ENCODE measurements at places on chromosomes 7 and 10.

DNA sequence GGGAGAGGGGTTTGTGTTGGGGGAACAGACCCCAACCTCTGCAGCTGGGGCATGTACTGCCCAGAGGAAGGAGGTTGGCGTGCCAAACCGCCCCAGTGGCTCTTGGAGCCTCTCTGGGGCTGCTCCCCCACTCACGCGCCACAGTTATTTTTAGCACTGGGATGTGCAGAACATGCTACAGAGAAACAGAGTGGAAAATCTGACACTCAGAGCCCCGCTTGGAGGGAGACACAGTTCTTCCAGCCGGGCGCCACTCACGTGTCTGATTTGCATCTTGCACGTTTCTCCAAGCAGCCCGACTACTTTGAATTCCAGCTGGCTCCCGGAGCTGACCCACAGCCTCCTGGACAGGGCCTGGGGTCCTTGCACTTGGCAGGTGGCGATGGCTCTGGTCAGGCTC, 182.0 kb downstream of the RPS24 start:
- peak; percentile 88 for DNase-seq

DNA sequence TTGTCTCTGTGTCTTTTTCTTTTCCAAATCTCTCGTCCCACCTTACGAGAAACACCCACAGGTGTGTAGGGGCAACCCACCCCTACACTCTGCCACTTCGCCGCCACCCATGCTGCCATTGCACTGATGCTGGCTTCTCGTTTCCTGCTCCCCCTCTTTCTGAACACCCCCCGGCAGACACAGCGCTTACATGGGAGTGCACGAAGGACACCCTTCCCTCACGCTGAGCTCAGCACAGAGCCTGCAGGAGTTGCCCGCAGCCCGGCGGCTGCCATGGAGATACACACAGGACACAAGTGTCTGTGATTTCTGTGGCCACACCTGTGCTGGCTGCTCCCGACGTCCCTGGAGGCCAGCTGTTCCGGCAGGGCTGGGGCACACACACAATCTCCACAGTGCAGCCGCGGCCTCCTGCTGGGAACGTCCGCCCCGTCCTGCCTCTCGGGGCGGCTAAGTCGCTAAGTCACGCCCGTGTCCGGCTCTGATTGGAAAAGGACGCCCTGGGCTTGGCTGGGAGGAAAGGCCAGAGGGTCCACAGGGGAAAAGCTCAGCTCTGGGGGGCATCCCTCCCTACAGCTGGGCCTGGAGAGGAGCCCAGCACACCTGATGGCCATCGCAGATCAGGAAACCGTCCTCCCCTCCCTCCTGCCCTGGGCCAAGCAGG, 349.8 kb downstream of the PTPRN2 start:
- no peak for DNase-seq

DNA sequence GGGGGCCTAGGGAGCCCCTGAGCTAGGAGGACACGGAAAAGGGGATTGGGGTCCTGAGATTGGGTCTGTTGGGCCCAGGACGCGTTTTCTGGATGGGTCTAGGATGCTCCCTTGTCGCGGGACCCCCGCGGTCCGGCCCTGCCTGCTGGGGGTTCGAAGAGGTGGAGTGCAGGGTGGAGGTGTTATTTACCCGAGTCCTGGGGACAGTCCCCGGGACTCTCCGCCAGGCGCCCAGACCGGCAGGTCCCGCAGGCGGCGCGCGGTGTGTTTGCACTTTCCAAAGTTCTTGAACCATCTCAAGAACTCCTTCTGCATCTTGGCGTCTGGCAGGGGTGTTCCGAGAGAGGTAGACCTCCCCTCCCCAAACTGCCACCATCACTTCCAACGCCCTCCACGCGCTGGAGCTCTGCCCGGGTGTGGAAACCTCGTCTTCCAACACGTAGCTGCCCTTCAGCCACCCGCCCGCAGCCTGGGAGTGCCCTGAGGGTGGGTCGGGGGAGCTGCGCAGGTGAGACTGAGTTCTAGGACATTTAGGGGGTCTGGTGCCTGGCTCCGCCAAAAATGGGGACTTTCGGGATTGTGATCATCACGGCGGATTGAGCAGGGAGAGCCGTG, 569 bp downstream of the CAV1 start:
- DNase-seq, result no peak

GRCh38 chr7:40059057-40059456, 75.4 kb downstream of the MPLKIP start:
- no peak for DNase-seq

DNA sequence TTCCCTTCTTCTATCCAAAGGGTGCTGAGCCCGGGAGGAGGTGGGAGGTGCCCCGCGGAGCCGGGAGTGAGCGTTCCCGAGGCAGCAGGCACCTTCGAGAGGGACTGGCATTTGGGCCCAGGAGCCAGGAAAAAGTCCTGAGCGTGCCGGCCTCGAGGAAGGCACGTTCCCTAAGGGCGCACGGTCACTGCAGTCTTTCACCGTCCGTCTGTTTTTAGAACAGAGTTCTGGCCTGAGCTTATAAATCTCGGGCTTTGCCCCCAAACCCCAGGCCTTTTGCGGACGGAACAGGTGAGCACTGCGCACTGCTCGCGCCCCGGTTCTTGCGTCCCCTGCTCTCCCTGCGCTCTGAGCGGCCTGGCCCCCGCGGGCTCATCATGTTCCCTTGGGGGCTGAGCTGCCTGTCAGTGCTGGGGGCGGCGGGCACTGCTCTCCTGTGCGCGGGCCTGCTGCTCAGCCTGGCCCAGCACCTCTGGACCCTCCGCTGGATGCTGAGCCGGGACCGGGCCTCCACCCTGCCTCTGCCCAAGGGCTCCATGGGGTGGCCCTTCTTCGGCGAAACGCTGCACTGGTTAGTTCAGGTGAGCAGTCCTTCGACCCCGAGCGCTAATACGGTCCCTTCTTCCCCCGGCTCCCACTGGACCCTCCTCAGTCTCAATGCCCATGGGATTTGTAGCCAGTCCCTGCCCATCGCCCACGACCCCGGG, 442 bp downstream of the CYP26C1 start:
- no peak for DNase-seq

DNA sequence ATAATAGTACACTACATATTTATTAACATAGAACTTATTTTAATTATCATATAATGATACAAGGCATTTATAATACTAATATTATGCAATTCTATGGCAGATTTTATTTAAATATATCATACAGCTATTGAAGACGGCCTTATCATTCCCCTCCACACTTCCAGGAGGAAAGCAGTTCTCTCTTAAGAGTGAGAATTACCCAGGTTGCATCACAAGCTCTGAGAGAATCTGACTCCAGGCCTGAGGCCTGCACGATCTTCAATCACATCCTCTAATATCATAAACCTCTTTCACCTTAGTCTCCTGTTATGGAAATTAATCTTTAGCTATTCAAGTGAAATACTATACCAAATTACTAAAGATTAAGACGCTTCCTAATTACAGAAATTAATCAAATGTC, 564.4 kb downstream of the PARD3 start:
- no peak for DNase-seq

Measured in coronary artery (tissue), 2 donors.